ENCODE measurements at places on chromosomes 4 and X.

DNA sequence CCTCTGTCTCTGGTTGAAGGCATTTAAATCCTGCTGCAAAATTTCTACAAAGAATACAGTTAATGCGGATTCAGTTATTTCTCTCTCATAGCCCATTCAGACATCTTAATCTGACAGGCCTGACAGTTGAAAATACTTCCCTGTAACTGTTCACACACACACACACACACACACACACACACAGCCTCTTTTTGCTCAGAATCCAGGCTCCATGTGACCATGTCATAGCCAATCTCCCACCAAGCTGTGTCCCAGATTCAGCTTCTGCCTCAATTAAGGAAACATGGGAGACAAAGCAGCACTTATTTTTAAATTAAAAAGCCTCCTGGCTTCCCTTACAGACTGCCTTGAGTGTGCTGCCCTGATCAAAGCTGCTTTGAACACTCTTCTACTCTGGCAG lies 49.3 kb upstream of the EFHC2 start:
- DNase-seq, result no peak

DNA sequence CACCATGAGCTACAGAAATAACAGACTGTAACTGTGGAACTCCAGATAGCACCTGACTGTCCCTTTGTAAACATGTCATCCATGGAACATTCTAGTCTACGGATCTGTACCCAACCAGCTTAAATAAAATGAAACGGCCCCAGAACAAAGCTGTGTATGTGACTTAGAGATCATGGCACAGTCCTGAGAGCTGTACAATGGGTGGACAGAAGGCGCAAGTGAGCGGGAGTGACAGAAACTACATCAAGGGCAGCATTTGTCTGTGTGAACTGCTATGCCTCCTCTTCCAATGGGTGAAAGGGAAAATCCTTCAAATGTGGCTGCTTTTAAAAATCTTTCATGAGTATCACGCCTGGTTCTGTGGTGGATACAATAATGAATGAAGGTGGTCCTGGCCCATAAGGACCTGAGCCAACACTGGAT lies 72.5 kb downstream of the FAT1 start:
- DNase-seq, result no peak

- no peak for DNase-seq
These were observed 37.1 kb upstream of the SETD7 start for GRCh38 chr4:139593091-139593564.

- no peak for DNase-seq
These were observed 36.3 kb downstream of the CORIN start for GRCh38 chr4:47801481-47802002.

DNA sequence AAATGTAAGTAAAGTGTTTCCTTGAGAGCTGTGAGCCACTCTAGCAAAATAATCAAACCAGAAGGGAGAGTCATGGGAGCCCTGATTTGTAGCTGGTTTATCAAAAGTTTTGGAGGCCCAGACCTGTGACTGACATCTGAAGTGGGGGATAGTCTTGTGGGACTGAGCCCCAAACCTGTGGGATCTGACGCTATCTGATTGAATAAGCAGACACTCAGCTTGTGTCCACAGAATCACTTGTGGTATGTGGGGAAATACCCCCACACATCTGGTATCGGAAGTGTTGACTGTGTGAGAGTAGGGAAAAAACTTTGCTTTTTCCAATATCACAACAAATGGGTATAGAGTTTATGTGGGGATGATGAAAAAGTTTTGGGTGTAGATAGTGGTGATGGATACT lies 35.4 kb downstream of the FUNDC1 start:
- no peak for DNase-seq

DNA sequence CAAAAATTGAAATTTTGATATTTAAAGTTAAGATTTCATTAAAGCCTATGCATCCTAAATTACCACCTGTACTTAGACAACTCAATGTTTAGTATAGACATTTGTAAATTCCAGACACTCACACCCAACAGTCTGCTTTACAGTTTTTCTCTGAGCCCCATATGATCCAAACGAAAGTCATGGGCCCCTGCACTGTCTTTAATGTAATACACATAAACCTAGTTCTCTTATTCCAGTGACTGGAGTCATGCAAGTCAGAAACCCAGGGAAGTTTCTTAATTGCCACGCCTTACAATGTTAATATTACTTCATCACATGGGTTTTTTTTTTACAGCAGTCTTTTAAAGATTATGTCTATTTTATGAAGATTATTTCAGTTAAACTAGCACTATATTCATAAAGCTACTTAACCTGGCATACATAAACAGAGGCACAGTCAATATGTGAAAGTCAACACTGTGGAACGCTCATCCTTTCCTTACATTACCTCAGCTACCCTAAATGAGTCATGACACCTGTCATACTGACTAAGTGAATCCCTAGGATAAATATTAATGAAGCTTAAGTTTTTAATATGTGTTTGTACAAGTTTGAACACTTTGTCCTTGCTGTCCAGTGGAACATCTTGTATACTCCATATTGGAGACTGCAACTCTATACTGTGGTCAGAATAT lies 67.7 kb upstream of the H2AZ1 start:
- no peak for DNase-seq

DNA sequence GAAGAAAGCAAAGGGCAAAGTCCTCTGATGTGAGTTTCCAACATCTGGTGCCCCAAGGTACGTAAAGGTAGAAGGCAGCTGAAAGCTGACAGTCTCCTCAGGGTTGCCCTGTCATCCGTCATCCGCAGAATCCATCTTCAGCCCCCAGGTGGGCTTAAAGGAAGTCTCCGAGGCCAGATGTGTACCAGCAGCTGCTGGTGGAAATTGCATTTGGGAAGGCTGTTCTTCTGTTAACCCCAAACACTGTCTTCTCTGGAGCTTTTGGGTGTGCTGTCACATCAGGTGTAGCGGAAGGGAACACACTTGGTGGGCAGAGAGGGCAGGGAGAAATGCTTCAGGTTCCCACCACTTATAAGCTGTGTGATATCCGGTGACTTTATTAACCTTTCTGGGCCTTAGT lies 310.0 kb upstream of the GATB start:
- no peak for DNase-seq

- DNase-seq, result no peak
These were observed 216.9 kb downstream of the PTTG2 start for GRCh38 chr4:38177035-38177546.

- no peak for DNase-seq
These were observed 32.7 kb downstream of the BST1 start for GRCh38 chr4:15735536-15735935.

- no peak for DNase-seq
These were observed 34.6 kb downstream of the LIMCH1 start for GRCh38 chr4:41572516-41572915.

DNA sequence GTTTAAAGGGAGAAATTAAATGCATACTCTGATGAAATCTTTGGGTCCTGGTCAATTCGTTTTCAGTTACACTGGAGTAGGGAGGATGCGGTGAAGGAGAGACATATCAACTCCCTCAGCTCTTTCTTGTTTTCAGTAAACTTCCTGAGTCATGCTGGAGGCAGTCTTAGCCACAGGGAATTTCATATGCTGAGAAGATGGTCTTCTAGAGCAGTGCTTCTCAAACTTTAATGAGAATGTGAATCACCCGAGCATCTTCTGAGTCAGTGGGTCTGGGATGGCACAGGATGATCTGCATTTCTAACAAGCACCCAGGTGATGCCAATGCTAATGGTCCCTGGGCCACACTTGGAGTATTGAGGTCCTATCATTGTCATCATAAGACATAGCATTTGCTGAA lies 214.5 kb downstream of the KIT start:
- no peak for DNase-seq

DNA sequence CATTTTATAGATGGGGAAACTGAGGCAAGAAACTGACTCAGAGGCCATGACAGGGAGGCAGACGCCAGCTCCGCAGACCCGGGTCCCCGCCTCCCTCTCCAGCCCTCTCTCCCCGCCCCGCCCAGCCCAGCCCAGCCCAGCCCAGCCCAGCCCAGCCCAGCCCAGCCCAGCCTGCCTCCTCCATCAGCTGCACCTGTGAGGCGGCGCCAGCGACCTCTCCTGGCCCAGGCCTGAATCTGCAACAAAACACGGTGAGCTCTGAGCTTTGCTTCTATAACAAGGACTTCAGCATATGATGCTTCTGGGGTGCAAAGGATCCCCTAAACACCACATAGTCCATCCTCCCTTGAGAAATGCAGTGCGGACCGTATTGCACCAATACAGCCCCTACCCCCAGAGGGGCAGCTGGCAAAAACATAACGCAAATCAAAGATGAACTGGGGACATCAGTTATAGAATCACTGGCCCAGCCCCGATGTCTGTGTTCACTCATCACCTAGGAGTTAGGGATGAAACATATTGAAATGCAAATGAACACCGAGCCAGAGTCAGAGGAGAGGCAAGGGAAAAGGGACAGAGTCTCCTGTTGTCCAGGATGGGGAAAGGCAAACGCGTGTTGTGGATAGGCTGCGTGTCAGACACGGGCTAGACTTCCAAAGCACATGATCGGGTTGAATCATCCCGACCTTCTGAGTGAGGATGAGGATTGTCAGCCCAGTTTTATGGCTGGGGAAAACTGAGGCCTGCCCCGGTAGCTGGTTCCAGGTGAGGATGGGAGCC lies 216.1 kb upstream of the PSAPL1 start:
- DNase-seq, result no peak

GRCh38 chr4:3065551-3065950 lies 8.8 kb downstream of the HTT-AS start:
- DNase-seq, result no peak

DNA sequence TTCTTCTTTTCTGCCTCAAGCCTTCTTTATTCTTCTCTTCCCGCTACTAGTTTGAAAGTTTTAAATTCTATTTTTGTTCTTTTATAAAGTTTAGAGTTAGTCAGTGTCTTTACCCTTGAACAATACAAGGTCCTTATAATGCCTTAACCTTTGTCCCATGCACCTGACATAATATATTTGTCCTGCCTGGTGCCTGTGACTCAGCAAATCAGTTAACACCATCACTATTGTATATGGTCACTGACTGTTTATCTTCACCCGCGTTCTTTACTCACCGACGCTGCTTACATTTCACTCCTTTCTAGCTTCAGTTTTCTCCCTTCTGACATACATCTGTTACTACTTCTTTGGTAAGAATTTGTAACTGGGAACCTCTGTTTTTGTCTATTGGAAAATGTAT lies 5.7 kb downstream of the SMIM20 start:
- DNase-seq, result no peak

GRCh38 chr4:68367835-68368234 lies 17.9 kb upstream of the YTHDC1 start:
- DNase-seq, result no peak

GRCh38 chr4:141425124-141425523 lies 204.4 kb downstream of the ZNF330 start:
- DNase-seq, result no peak

DNA sequence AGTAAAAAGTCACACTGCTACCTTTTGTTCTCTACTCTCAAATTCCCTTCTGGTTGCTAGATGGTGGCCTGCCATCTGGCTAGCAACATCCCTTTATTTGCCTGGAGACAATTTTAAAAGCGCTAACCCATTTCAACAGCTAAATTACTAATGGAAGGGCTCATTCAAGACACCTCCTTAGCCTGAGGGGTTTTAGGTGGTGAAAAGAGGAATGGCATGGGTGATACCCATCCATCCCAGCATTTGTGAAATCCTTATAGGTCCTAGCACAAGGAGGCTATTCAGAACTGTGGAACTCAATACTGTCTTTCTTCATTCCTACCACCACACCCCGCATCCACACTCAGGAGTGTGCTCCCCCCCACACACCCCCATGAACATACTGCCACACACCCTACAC lies 33.5 kb downstream of the ARHGEF9 start:
- no peak for DNase-seq

GRCh38 chr4:105641845-105642244 lies 66.6 kb downstream of the INTS12 start:
- DNase-seq, result no peak

DNA sequence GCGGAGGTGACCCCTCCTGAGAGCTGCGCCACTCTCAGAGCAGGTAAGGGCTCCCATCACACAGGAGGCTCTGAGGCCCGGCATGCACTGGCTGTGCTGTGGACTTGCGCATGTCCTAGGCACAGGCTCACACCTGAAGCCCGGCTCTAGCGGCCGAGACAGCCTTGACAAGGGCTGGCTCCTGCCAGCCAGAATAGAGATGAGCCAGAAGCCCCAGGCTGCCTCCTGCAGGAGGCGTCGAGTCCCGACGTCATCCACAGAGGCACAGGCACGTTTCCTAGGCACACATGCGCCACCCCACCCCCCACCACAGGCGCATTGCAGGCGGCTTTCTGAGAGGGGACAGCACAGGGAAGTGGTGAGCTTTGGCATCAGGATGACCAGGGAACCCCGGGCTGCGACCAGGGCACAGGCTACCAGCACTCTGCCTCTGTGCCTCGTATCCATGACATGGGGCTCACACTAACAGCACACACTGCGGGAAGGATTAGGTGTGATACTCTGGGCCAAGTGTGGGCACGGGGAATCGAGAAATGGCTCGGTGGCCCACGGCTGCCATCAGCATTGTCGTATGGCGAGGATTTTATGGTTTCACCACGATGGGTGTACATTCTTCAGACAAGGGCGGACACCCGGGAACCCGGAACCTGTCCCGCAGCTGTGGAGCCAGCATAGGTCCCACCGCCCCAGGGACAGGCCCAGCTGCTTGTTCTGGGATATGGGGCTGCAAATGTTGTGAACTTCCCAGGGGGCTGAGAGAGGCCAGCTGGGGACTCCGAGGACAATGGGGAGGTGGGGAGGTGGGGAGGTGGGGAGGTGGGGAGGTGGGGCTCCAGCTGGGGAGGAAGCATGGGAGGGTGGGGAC lies 90.7 kb upstream of the ADRA2C start:
- no peak for DNase-seq

- DNase-seq, result no peak
These were observed 216.8 kb downstream of the GRID2 start for GRCh38 chr4:92520563-92520962.

GRCh38 chrX:80388206-80388605 lies 32.0 kb upstream of the TENT5D start:
- DNase-seq, result no peak

GRCh38 chr4:26873391-26874026 lies 12.9 kb downstream of the STIM2 start:
- DNase-seq, result no peak

- DNase-seq, result no peak
These were observed 31.6 kb upstream of the PPP1R2C start for GRCh38 chrX:42809569-42809968.

GRCh38 chrX:131675596-131676194 lies 131.8 kb downstream of the OR13H1 start:
- DNase-seq, result peak; percentile 5

DNA sequence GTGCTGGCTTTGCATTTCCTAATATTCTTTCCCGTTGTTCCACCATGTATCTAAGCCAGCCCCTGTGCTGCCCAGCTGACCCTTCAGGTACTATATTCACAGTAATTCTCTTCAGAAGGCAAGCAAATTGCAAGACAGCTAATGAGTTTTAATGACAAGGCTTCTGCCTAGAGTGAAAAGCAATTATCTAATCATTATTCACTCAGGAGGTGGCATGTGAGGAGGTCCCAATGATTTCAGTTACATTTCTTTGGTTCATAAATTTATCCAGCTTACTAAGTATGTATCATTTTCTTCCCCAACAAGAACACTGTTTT lies 123.0 kb downstream of the RASGEF1B start:
- DNase-seq, result no peak
